ENCODE measurements at places on chromosomes 6 and 20. TPM values are rescaled to one million over a fixed set of nuclear protein-coding genes. Genes with fewer than 3 reads are reported as not detected.

Gene UNC5CL
- 12.5 TPM for total RNA-seq

GRCh38 chr20:48717095-48717672 lies 110.6 kb downstream of the PREX1 start:
- DNase-seq, result no peak

DNA sequence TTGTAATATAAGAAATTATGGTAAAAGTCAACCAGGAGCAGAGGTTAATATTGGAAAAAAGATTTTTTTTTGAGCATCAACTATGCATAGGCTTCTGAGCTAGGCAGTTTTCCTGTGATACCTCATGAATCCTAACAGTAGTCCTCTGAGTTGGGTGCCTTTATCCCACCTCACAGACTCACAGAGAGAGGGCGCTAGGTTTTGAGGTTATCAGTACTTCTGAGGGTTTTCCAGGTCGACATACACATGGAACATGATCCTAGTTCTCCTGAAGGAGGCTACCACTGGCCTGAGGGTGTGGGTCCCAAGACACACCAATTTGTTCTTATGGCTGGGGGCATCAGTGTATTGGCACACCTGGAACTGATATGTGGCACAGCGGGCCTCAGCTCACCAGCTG lies 358.8 kb upstream of the JAG1 start:
- no peak for DNase-seq

Gene CRISP2
- total RNA-seq, result 0.22 TPM
